ENCODE measurements at places on chromosomes 1 and 21.

DNA sequence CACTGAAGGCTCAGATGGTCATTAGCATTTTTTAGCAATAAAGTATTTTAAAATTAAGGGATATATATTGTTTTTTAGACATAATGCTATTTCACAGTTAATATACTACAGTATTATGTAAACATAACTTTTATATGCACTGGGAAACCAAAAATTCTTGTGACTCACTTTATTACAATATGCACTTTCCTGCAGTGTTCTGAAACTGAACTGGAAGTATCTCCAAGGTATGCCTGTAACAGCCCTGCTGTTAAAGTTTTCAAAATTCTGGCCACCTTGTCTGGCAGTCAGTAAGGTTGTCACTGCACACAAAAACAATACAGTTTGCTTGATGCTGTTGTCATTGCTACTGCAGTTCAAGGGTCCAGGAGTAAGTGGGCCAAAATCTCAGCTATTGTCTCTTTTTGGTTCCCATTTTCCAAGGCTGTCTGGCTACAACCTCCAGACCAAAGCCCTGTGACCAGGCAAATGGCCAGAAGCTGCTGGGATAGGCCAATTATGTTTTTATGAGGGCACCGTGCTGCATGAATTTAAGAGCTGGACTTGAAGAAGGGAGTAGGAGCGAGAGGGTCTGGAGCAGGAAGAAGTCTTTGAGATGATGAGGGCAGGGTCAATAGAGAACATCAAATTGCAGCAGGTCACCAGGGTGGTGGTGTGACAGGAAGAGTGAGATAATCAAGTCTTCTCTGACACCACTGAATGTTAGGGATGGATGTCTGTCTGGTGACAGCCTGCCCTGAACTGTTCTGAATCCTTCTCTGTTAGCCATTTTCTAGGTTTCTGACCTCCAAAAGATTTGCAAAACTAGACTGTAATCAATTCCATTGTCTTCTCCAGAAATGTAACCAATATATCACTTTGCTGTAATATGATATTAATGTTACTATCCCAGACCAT, 82.3 kb upstream of the CACHD1 start:
- no peak for ATAC-seq

DNA sequence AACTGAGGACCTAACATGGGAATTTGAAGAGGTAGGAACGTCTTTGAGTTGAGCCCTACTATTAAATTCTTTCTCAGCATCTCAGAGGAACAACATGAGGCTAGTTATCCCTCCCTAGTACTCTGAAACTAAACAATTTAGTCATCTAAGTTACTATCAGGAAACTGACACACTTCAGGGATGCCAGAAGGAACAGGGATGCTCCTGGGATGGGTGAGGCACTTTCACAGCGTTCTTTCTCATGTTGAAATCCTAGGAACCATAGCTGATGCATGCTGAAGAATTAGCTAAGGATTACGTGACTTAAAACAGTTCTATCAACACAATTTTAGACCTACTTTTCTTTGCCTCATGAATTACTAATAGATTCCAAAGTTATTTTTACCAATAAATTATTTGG, 1.8 kb upstream of the SPRR2G start:
- ATAC-seq = no peak

GRCh38 chr1:192263436-192263835, 53.4 kb upstream of the RGS21 start:
- ATAC-seq = no peak

DNA sequence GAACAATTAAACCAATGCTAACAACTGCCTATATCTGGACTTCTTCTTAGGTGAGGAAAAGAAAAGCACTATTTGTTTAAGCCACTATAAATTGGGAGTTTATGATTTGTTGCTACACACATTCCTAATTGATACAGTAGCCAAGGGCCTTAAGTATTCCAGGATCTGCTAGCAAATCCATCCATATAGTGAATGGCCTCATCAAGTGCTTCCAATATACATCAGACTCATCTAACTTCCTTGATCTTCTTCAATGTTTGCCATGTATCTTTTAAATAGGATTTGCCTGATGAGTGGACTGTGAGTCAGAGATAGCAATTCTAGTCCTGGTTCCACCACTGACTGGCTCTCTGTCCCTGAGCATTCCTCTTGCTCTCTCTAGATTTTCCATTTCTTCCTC, 430.2 kb downstream of the OMA1 start:
- no peak for ATAC-seq

DNA sequence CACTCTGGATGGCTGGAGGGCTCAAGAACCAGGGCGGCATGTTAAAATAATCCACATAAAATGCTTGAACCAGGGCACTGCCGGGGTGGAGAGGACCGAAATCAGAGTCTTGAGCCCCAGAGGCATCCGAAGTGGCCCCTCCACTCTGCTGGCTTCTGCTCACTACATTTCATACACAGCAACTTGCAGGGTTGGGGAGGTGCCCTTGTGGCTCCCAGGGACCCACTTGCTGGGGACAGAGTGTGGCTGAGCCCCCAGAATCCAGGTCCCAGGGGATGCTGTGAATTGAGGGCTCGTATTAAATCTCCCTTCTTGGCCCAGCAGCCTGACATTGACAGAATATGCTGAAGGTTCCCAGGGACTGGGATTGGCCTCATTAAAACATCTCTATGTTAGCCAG, 181.7 kb downstream of the GRIK3 start:
- ATAC-seq = no peak

GRCh38 chr1:166840309-166841274, 1.3 kb downstream of the POGK start:
- ATAC-seq = no peak

- ATAC-seq = no peak
Observed at GRCh38 chr1:65207317-65207716, 59.3 kb downstream of the AK4 start.

DNA sequence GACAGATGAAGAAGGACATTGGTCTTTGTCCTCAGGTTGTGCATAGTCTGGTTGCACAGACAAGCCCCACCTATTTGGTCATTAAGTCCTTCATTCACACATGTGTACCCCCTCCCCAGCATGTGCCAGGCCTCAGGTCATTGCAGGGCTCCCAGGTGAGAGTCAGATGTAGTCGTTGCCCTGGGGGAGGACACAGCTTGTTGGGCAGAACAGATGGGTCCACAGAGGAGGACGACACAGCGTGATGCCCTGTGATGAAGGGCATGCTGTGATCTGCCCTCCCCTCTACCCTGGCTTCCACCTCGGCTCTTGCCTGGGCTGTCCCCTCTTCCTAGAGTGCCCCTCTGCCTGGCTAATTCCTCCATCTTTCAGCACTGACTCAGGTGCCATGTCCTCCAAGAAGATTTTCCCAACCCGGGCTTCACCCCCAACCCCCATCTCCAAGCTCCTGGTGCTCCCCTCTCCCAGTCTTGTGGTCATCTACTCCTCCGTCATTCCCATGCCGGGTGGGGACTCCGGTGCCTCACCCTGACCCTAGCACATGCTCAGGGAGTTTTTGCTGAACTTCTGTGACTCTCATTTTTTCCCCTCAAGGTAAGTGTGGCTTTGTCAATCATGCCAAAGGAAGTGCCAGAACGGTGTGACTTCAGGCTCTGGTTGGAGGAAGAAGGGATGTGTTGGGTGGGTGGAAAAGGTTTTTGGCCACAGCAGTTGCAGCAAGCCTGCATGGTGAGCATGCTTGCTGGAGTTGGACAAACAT, 220.5 kb downstream of the FOXD2 start:
- no peak for ATAC-seq

DNA sequence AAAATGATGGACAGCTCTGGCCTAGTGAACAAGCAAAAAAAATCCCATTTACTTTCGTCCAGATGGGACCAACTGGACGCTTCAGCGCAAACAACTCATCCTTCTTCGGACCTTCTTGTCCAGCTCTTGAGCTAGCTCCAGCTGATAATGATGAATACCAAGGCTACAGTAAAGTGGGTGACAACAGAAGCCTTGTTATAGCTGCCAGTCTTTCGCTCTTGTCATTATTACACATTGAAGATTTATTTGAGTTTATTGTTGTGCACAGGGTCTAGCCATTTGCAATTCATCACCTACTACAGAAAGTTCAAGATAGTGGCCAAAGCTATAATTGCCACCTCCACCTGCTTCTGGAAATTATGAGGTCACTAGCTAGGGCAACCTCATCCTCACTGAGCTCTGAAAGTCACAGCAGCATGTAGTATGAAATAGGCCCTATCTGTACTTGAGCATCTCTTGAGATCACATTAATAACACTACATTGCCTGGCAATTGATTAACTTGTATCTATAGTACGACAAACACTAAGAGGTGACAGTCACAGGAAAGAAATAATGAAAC, 76.9 kb downstream of the GPATCH2 start:
- no peak for ATAC-seq

DNA sequence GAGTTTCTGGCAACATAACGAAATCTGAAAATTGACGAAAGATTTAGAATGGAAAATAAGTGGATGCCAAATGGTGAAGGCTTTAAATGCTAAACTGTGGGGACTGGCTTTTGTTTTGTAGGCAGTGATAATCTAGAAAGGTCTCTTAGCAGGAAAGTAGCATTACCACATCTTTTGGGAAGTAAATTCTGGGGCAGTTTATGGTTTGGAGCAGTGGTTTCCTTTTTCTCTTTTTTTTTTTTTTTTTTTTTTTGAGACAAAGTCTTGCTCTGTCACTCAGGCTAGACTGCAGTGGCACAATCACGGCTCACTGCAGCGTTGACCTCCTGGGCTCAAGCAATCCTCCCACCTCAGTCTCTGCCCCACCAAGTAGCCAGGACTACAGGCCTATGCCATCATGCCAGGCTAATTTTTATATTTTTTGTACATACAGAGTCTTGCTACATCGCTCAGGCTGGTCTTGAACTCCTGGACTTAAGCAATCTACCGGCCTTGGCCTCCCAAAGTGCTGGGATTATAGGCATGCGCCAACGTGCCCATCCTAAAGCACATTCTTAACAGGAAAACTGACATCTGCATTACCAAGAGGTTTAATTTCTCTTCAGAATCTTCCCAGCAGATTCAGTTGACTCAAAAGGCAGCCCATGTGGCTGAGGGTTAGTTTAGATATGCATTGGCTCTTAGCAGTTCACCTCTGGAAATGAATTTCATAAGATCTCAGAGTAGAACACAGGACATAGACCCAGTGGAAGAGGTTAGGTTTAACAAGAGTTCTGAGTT, 32.9 kb downstream of the C21orf91 start:
- peak; percentile 44 for ATAC-seq

- peak; percentile 56 for ATAC-seq
Observed at GRCh38 chr1:96596226-96596922, 125.2 kb upstream of the PTBP2 start.

GRCh38 chr1:231460614-231461013, 38.5 kb upstream of the EGLN1 start:
- peak; percentile 85 for ATAC-seq

- no peak for ATAC-seq
Observed at GRCh38 chr21:36325373-36326010, 5.5 kb downstream of the MORC3 start.

- ATAC-seq = no peak
Observed at GRCh38 chr1:29949676-29950075, 713.4 kb downstream of the PTPRU start.

- ATAC-seq = peak; percentile 80
Observed at GRCh38 chr1:12078938-12079861, 16.1 kb downstream of the TNFRSF8 start.

DNA sequence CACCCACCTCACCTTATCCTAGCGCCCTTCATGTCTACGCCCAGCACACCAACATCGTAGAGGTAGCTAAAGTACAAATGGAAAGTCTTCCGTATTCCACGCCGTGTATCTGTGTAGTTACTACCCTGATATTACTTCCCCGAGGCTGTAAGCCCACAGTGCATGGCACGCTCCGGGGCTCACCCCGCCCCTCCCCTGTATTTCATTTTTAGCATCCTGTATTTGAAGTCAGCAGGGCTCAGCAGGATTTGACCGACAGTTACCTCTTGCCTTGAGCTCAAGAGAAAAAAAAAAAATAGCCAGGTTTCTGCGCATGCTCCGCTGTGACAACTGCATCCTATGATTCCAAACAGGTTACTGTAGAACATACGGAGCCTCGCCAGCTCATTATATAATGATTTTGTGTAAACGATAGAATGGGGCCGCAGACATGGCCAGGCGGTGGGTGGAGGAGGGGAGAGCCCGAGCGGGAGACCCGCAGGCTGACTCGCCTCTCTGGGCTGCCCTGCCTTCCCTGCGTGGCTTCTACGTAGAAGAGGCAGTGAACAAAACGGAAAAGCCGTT, 1.3 kb downstream of the ABCG1 start:
- peak; percentile 80 for ATAC-seq

GRCh38 chr1:239058190-239058589, 328.2 kb upstream of the CHRM3 start:
- ATAC-seq = no peak

DNA sequence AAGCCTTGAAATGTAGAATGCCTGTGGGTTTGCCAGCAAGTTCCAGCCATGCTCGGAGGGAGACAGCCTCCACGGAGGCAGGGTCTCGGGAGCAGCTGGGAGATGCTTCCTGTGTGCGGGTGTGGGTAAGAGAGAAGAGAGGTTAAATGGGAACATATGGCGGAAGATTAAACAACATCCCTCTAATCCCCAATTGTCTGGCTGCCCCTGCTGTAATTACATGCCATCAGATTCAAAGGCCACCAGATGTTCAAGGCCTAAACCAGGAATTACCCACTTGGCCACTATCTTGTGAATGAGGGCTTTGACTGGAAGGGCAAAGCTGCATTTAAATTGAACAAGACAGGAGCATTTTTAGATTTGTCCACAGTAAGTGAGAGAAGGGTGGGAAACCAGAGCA, 81.4 kb upstream of the BACE2 start:
- ATAC-seq = no peak

- ATAC-seq = no peak
Observed at GRCh38 chr1:203103216-203103615, 17.4 kb upstream of the MYOG start.

DNA sequence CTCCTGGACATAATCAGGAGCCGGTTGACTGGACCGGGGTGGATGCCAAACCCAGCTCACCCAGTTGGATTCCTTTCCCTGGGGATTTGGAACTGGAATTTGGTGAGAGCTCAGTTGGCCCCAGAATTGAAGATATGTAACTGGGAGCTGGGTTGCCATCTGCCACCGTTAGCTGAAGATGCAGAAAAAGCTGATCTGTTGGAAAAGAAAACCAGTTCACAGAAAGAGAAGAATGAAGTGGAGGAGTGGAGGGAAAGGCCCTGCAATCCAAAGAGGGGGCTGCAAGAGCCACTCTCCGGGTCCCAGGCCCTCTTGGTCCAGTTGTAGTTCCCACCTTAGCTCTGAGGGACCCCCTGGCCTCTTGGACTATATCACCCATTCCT, 16.0 kb downstream of the TEX35 start:
- no peak for ATAC-seq

- ATAC-seq = peak; percentile 34
Observed at GRCh38 chr1:155073377-155074242, 5.0 kb upstream of the EFNA3 start.

DNA sequence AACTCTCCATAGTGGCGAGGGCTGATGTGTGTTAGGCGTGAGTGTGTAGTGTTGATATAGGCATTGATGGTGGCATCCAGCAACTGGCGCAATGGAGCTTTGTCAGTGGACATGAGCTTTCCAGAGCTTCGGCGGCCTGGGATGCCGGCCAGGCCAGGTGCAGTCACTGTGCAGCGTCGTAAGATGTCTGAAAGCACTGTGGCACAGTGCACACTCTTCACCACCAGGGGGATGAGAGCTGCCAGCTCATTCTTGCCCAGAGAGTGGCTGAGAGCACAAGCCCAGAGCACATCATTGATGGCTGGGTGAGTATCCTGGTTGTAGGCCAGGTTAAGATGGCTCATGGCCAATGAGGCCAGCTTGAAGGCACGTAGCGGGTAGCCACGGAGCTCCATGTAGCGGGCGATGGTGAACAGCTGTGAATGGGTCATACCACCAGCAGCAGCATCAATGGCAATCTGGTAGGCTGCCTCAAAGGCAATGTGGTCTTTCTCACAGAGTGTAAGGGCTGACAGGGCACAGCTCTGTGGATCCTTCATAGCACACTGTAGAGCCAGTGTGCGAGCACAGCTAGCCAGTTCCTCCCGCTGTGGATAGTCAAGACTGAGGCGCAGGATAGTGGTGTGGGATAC, 6.7 kb downstream of the UROD start:
- ATAC-seq = peak; percentile 93

Measured in activated T-helper 17 cell treated with anti-CD3 and anti-CD28 coated beads, Interleukin-2, amount 50 U/mL, for 72 hours (primary cell).